IPS DF 6.9 (cell line): ENCODE measurements at places on chromosomes 11 and 22.
A peak's percentile ranks its signal among the peaks of the same experiment; 100 is the strongest.

- DNase-seq: no peak
Observed at GRCh38 chr11:8221046-8221723, 42.5 kb downstream of the LMO1 start.

DNA sequence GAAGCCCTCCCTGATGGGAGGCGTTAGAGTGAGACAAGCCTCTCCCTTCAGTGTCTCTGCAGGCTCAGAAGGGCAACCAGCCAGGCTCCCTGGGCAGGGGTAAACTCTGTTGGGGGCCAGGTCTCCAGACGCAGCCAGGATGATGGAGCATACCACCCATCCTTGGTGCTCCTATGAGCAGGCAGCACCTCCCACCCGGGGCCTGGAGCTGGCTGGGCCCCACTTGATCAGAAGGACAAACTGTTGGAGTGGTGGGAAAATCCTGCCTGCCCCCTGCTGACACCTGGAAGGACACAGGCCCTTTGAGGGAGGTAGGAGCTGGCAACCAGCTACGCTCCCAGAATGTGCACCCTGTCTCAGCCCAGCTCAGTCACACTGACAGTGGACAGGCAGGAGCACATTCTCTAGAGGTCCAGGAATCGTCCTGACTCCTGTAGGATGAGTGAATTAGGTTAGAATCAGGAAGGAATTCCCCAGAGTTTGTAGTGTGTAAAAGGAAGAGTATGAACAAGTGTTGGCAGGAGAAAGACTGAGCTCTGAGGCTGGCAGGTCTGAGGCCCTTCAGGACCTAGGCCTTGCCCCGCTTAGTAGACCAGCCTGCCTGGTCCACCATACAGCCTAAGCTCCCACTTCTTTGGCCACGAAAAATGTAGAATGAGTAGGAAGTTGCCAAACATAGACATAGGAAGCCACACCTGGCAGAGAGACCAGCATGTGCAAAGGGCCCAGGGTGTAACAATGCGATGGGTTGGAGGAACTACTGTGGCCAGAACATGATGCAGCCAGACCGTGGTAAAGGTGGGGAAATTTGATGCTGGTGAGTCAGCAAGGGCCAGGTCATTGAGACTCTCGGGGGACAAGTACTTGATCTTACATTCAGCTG is 19.1 kb downstream of the ARHGEF17 start:
- DNase-seq: no peak

DNA sequence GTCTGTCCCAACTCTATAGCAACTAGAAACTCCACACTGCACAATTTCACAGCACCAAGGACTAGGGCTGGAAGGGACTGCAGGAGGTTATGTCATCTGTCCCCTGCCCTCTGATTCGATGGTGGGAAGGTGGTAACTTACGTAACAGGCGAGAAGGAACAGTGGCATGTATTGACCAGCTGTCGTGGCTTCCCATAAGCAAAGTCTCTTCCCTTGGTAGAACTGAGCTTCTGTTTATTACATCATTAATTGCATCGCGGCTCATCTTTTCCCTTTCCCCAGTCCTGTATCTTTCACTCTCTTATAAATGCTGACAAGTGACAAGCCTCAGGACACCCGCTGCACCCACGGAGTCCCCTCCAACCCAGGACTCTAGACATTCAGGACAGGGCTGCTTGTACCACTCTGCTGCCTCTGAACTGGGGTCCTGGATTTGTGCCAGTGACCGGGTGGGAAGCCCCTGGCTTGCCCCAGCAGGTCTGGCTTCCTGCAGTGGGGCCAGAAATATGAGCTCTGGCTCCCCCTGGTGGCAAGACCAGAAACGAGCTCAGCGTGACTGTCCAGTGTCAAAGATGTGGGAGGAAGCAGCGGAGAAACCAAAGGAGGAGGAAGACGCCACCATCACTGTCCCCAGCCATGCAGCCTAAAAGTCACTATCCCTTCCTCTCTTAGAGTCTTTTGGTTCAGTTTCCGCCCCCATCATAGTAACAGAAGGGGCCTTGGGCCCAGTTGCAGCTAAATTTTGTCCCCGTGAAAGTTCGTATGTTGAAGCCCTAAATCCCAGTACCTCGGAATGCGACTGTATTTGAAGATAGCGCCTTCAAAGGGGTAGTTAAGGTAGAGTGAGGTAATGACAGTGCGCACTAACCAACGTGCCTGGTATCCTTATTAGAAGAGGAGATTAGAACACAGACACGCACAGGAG is 84.5 kb downstream of the ISX start:
- no peak for DNase-seq

- DNase-seq: no peak
Observed at GRCh38 chr11:69131121-69131566, 24.6 kb upstream of the SMIM38 start.

DNA sequence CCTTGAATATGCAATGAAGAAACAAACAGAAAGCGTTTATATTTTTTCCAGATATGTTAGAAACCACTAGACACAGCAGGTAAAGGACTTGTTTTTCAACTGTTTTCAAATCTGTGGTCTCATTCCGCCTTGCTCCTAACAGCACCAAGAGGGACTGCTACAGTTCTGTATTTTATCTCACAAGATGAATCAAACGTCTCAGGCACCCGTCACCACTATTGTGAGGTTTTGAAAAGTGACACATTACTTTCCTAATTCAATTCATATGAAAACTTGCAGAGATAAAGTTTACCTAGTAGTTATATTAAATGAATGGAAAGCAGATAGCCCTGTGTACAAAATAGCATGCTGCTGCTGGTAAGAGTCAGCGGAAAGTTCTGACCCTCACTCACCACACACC is 386.3 kb downstream of the ETS1 start:
- DNase-seq: no peak

DNA sequence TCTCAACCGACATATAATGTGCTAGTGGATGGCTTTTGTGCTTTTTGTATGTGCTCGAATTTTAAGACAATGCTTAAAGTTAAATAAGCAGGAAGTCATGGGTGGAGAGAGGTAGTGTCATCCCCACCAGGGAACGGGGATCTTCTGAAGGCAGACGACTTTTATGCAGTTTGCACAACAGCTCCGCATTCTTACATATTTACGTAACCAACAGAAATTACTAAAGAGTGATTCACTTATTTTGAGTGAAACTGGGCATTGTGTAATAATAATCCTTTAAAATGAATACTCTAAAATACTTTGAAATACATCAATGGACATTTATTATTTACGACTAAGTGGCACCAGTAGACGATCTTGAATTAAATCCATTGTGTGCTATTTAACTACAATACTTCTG is 305.1 kb downstream of the CNTN5 start:
- no peak for DNase-seq

- no peak for DNase-seq
Observed at GRCh38 chr22:28911777-28912669, 28.7 kb downstream of the ZNRF3 start.

DNA sequence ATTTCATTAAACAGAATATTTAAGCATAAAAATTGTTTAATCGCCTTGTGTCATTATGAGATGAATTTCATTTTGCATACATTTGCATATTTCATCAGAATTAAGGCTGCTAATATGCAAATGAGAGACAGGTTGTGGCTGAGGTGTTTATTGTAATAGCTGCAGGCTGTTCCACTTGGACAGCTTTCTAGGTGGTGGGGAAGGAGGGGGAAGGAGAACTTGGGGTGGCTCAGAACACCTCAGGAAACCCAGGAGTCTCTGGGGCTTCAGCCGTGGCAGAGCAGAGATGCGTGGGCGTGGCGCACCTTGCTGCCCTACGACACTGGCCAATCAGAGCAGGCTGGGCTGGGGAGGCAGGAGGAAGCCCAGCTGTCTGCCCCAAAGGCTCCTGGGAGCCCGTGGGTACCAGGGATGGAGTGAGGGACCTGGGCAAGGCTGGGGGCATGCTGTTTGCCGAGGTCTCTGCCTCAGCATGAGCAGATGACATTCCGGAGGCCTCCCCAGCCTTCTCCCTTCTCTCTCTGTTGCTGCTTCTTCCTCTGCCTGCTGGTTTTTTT is 542.9 kb downstream of the MN1 start:
- no peak for DNase-seq

DNA sequence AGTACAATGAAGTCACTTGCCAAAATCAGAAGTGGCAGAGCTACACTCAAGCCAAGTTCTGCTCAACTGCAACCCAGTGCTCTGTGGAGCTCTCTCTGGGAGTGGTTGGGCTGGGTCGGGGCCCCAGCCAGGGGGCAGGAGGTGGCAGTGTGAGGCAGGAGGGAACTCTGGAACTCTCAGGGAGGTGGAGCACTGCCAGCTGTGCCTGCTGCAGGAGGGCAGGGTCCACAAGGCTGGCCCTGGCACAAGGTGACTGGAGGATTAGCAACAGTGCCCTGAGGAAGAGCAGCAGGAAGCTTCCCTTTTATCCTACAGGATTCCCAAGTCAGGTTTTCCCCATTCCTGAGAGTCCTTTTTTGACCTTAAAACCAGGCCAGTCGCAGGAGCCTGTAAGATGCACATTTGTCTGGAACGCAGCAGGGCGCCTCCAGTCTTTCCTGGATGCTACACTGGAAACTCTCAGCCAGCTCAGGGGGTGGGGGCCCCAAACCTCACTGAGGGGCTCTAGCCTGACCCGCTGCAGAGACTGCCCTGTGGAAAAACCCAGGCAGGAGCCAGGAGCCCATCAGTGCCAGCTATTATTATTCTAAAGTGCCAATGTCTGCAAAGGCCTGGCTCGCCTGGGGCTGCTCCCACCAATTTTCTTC is 31.8 kb downstream of the DKK3 start:
- DNase-seq: no peak

GRCh38 chr11:84289381-84289906 is 1003.3 kb upstream of the CCDC90B start:
- no peak for DNase-seq

GRCh38 chr11:60830478-60831142 is 11.3 kb upstream of the CCDC86 start:
- DNase-seq: no peak

DNA sequence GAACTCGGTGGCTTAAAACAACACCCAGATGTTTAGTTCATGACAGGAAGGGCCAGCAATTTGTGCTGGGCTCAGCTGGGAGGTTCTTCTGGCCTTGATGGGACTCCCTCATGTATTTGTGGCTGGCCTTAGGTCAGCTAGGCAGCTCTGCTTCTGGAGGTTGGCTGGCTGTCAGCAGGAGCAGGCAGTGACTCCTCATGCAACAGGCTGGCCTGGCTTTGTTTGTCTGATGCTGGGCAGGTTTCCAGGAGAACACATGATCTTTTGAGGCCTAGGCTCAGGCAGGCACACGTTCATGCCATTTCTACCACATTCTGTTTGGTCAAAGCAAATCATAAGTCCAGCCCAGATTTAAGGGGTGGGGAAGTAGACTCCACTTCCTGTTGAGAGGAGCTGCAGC is 571.2 kb downstream of the TBC1D22A start:
- no peak for DNase-seq

GRCh38 chr22:40572976-40573375 is 63.5 kb downstream of the MRTFA start:
- no peak for DNase-seq

DNA sequence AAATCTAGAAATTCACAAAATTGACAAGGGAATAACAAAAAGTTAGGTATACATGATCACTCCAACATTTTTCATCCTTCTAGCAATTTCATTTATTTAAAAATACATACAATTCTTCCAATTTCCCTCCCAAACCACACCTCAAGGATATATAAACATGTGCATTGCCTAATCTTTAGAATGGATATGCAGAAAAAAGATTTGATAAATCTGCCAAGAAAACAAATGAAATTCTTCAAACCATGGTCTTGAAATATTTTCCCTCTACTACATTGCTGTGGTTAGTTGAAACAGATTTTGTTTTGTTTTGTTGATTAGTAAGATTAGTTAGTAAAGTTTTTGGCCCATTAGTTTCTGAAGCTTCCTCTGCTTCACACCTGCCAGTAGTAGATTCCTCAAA is 703.3 kb upstream of the CCDC179 start:
- DNase-seq: no peak

- no peak for DNase-seq
Observed at GRCh38 chr11:109680127-109680526, 258.1 kb downstream of the C11orf87 start.

GRCh38 chr11:100832829-100833228 is 145.7 kb downstream of the ARHGAP42 start:
- DNase-seq: no peak

DNA sequence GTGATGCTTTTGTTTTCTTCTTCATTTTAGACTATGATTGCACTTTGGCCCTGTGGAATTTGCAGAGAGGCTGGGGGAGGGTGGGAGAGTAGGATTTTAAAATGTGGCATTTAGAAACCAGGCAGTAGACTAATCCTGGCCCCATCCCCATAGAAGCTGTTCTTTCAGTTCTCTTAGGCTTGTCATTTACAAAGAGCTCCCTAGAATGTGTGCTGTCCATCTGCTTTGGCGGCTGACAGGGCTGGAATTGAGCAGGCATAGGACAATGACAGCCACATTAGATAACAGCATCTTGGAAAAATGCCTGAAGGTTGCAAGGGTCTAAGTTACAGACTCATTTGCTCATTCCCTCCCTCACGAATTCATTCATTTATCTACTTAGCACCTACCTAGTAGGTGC is 9.8 kb downstream of the INSC start:
- no peak for DNase-seq

DNA sequence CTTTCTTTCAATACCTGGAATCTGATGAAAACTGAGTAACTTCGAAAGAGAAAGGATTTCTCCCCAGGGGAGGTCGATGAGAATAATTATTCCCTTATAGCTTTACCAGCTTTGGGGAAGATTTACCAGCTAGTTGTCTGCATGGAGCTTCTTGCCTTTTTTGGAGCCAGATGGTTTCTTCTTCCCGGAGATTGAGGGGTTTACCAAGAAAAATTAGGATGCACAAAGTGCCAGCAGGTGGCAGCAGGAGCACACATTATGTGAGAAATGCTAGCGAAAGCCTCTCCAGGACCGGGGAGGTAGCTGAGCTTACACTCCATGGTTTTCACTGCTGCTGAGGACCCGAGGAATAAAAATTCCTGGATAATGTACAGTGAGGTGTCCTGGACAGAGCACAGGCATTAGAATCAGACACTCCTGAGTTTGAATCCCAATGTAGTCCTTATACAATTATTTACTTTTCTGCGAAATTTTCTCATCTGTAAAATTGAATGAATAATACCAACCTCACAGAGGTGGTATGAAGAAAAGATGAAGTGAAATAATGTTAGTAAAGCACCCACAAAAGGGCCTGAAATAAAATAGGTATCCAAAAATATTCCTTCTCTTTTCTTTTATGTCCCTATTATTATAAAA is 46.0 kb upstream of the PARVA start:
- DNase-seq: peak; percentile 71
